ENCODE measurements at places on chromosomes 12 and 14.

- DNase-seq: peak; percentile 13
Measured at GRCh38 chr12:105382771-105383622, 52.5 kb downstream of the C12orf75 start.

GRCh38 chr12:12543959-12544358, 18.7 kb downstream of the DUSP16 start:
- DNase-seq: no peak

GRCh38 chr14:43525658-43526057, 981.4 kb downstream of the FSCB start:
- DNase-seq: no peak

- DNase-seq: no peak
Measured at GRCh38 chr14:101451166-101451565, 110.1 kb upstream of the DIO3 start.

DNA sequence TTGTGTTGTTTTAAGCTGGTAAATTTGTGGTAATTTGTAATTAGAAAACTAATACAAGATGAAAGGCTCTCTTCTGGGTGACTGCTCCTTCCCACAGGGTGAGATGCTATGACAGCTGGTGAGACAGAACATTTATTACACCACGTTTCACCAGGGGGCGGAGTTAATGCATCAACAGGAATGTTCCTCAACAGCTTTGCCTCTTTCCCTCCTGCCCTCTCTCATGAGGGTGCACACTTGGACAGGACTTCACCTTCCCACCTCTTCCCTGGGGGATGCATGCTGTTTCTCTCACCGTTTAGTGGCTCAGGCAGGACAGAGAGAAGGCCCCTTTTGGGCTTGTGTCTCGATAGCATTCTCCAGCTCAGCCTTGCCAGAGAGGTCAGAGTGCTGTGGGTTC, 13.4 kb upstream of the PPP1R1A start:
- DNase-seq: no peak

- no peak for DNase-seq
Measured at GRCh38 chr12:110002676-110003515, 3.7 kb downstream of the ANKRD13A start.

DNA sequence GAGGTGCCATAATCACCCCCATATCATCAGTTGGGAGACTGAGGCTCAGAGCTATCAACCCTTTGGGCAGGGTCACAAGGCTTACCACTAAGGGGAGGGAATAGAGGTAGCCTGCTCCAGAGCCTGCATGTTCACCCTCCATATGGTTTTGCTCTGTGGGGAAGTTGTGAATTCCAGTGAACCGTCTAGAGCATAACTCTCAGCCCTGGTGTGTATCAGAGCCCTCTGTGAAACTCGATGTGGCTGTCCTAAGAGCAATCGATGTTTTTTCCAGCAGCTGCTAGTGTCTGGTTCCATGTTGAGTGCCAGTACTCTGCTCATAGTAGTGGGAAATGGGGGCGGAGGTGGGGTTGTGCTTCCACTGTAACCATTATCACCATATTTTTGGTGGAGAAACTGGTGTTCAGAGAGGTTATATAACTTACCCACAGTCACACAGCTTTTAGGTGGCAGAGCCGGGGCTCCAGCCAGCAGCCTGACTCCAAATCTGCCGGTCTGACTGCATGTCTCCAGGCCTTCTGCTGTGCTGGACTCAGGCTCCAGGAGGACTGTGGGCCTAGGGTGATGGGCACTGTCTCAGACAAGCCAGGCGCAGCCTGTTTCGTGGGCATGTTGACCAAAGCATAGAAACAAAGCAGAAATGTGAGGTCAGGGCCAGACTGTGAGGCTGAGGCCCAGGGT, 104.2 kb downstream of the ADCK1 start:
- DNase-seq: no peak

- no peak for DNase-seq
Measured at GRCh38 chr12:122062832-122063693, 15.5 kb upstream of the MLXIP start.

- DNase-seq: no peak
Measured at GRCh38 chr14:104451474-104451873, 128.1 kb upstream of the C14orf180 start.

DNA sequence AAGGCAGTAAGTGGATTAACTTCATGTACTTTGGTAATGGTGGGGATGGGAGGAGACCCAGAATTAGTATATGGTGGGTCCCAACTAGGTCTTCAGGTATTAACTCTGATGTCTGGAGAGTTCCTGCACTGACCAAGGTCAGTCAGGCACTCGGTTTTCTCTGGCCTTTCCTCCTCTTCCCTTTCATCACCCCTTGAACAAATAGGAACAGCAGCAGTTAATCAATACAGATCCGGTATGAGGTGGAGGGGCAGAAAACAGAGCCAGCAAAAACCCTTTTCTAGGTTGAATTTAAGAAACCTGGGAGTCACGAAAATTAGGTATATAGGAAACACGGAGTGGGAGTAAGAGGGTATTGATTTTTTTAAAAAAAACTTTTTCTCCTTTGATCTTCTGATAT, 4.0 kb downstream of the PFKM start:
- DNase-seq: no peak

DNA sequence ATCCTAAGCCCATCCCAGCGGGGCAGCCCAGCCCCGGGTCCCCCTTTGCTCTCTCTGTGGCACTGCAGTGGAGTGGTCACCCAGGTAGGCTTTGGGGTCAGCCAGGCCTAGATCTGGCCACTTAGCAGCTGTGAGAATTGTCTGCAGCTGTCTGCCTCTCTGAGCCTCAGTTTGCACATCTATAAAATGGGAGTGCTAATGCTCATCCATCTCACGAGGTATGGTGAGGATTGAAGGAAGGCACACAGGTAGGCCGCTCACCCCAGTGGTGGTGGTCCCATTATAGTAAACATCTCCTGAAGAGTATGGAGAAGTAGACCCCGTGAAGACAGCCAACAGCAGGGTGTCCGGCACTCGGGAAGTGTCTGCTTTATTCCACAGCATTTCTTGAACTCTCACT, 9.2 kb downstream of the FOXN4 start:
- no peak for DNase-seq

DNA sequence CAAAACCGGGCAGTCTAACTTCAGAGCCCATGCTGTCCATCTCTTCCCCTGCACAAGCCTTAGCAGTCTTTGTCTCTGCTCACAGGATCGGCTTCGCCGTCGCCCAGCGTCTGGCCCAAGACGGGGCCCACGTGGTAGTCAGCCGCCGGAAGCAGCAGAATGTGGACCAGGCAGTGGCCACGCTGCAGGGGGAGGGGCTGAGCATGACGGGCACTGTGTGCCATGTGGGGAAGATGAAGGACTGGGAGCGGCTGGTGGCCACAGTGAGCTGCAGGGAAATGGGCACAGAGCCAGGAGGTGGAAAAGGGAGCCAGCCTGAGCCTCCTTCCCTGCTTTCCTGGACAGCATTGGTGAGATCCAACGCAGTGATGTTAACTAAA, 14.2 kb upstream of the CARMIL3 start:
- DNase-seq: no peak

DNA sequence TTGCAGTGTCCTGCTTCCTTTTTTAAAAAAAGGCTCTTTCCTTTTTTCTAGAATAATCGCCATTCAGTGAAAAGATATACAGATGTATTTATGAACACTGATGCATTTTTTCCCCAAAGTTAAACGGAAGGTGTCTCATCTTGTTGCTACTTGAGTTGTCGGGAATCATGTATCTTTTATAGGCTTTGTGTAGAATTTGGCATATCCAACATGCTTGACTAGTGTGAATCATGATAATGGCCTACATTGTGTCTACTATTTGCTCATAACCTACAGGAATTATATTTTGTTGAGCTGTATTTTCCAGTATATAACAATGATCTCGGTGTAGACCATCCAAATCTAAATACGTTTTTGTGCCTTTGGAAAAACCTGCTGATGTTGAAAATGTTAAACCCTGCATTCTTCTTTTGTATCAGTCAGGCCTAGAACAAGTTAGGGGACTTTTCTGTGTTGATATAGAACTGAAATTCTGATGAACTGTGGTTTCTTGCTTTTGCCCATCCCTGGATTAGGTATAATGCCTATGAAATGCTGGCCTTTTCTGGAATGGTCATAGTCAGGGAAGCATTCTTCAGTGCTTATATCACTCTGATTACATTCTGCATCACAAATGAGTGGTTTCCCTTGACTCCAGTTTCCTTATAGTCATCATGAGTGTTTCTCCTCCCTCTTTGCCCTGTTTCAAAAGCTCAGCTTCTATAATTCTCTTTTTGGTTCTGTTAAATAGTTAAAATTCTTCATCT, 10.8 kb downstream of the BMAL2 start:
- no peak for DNase-seq

DNA sequence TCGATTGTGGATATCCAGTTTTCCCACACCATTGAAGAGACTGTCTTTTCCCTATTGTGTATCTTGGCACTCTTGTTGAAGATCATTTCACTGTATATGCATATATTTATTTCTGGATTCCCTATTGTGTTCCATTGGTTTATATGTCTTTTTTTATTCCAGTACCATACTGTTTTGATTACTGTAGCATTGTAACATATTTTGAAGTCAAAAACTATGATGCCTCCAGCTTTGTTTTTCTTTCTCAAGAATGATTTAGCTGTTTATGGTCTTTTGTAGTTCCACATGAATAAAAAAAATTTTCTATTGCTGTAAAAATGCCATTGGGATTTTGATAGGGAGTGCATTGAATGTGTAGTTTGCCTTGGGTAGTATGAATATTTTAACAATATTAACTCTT, 128.1 kb upstream of the SLC38A2 start:
- DNase-seq: no peak

GRCh38 chr14:105891631-105892452, 365.5 kb downstream of the TMEM121 start:
- no peak for DNase-seq

GRCh38 chr12:50924131-50924438, 28.3 kb upstream of the HIGD1C start:
- DNase-seq: no peak

GRCh38 chr12:13387101-13387500, 190.6 kb downstream of the EMP1 start:
- no peak for DNase-seq

- no peak for DNase-seq
Measured at GRCh38 chr14:71240866-71241520, 333.7 kb downstream of the PCNX1 start.

DNA sequence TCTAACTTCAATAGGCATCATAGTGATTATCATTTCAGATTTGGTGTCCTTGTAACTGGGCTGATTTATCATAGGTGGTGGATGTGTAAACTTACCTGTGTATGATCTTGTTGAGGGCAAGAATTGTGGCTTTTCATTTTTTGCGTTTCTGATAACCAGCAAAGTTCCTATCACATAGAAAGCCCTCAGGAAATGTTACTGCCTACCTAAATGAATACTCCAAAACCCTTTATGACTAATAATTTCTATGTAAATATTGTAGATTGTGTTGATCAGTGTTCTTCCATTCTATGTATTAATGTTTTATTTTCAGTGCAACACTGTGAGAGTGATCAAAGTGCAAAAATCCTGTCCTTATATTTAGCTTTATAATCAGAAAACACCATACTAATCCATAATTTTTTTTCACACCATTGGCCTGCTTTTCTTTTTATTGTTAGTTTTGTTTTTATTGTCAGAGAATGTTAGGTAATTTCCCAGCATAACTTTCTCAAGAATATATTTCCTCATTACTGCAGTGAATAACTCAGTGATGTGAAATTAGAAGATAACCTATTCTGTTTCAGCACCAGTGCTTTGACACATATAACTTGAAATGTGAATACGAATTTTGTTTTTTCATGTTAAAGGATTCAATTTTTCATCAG, 94.1 kb downstream of the GPHN start:
- no peak for DNase-seq

GRCh38 chr12:48198672-48198971, 4.5 kb downstream of the OR10AD1 start:
- no peak for DNase-seq

- no peak for DNase-seq
Measured at GRCh38 chr12:116630762-116631161, 71.6 kb downstream of the MAP1LC3B2 start.
